ENCODE measurements at places on chromosomes 4 and X. TPM values are rescaled to one million over a fixed set of nuclear protein-coding genes. Genes with fewer than 3 reads are reported as not detected.

GLOD5 gene
- total RNA-seq = not detected

GYPE gene
- total RNA-seq = not detected

SLC7A11 gene
- total RNA-seq = 0.21 TPM

NHS gene
- total RNA-seq = 0.05 TPM

GABRQ gene
- total RNA-seq = 0.07 TPM

BMPR1B gene
- not detected for total RNA-seq

KDR gene
- total RNA-seq = not detected

- DNase-seq = no peak
These were observed 8.4 kb upstream of the PRDM8 start for GRCh38 chr4:80188801-80189458.

GRCh38 chr4:104973708-104974107, 173.0 kb upstream of the TET2 start:
- no peak for DNase-seq

GRCh38 chrX:44507292-44507691, 35.4 kb downstream of the FUNDC1 start:
- no peak for DNase-seq

DNA sequence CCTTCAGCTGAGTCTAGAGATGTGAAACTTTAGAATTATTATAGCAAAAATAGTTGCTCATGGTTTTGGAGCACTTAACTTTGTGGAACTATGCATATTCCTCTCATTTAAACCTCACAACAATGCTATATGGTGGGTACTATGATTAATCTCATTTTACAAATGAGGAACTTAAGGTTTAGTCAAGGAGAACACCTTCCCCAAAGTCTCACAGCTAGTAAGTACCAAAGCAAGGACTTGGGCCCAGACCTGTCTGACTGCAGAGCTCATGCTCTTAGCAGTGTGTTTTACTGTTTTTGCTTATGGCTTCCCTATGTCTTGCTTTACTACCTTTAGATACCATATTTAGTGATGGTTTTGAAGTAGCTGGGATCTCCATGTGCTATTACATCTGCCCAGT, 5.1 kb downstream of the UBE2A start:
- no peak for DNase-seq

DNA sequence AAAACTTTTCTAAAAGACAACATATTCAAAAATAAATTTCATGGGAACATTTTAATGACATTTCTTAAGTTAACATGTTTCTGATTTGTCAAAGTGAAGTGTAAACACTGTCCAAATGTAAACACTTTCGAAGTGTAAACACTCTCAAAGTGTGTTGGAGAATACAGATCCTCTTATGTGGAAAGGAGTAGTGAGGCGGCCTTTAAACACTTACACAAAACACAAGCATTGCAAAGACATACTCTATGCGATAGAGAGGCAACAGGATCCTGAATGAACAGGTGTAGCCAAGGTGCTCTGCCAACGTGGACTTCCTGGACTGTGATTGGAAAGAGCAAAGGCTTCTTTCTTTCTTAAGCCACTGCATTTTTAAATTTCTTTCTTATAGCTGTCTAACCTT, 62.7 kb upstream of the PGM2 start:
- no peak for DNase-seq

DNA sequence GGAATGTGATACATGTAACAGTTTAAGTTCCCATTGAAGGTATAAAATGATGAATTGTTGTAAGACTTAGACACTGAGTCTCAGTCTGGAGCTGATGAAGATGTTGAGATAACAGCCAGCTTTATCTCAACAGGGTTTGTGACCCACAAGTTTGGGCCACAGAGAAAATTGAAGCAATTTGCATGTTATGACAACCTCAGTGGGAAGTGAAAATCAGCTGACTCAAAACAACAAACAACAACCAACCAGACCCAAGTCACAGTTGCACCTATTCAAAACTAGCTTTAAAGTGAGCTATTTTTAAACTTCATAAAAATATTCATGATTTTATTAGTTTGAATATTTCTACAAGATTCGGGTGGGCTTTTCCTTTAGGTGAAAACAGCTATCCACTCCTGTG, 8.0 kb downstream of the SFRP2 start:
- DNase-seq = no peak

DNA sequence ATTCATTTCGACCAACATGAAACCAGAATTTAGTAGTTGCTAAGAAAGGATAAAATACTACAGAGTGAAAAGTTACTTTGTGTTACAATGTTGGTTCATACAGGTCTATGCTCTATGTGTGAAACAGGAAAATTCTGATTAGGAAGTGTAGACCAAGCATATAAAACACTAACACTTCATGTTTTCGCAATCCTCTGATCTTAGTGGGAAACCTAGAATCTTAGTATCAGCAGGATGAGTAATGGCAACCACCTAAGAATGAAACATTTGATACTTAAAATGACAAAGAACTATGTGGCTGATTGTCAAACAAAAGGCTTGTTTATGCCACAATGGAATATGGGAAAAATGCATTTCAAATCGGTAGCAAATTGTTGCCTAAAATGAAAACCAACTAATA, 116.1 kb downstream of the AMMECR1 start:
- no peak for DNase-seq

DNA sequence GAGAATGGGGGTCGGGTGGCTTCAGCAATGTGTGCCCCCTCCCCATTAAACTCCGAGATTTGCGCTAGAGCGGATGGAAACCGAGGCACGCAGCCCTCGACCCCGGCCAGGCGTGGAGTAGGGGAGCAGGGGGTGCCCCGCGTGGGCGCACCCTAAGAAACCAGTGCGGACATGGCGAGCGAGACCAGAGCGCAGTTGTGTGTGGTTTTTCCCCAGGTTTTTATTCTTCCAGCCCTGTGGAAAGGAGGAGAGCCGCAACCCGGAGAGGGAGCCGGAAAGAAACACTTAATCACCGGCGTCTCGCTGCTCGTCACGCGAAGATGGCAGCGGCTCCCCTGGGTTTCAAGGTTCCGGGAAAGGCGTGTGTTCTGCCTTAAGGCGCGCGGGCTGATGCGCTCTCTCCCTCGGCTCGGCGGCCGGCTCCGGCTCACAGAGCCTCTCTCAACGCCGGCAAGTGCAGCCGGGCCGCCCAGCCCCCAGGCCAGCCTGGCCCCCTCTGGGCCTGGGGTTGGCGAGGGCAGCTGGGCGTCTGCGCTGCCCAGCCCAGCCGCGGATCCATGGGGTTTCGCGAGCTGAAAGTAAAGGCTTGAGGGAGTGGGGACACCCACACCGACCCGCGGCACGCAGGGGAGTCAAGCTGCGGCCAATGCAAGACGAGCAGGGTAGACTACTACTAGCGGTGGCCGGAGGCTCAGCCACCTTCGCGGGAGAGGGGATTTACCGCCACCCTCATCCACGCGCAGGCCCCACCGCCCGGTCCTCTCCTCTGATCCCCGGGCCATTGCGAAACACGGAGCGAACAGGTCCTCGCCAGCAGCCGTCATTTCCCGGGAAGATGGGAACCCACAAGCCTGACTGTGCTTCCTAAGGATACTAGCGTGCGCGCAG, 74.0 kb upstream of the BCOR start:
- DNase-seq = no peak

All from naive thymus-derived CD4-positive, alpha-beta T cell (primary cell).